ENCODE measurements at places on chromosomes 4 and X.

GRCh38 chr4:6926681-6927478 is 17.3 kb downstream of the TBC1D14 start:
- DNase-seq: peak; percentile 58

GRCh38 chrX:135695471-135695870 is 18.0 kb upstream of the CT45A1 start:
- DNase-seq: no peak

DNA sequence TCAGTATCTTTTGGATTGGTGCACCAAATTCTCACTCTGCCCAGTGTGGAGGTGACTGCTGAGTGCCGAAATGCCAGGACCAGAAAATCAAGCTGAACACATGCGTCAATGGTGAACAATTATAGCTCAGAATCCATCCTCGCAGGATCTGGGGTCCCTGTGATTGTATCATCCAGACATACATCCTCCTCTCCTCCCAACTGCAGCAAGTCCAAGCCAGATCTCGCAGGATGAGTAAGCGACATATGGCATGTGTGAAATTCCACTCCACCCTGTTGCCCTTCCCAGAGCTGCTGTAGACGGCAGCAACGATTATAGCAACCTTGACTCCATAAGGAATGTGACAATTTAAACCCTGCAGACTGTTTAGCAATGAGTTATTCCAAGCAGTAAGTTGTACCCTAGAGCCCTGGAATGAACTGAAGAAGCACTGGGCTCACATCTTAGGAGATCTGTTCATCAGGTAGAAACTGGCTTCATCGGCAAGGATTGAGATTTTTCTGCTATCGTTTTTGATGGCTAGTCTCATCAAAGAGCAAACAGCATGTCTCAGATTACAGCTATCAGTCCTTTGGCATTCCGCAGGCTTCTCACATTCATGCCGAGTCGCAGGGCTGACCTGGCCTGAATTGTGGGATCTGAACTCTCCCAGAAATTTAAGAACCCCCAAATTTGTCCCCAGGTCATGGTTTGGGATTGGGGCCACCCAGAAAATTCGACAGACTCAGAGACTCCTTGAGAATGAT is 35.5 kb upstream of the SORBS2 start:
- DNase-seq: no peak

GRCh38 chr4:186900984-186901383 is 177.3 kb upstream of the FAT1 start:
- no peak for DNase-seq

GRCh38 chr4:107452717-107453630 is 267.1 kb downstream of the PAPSS1 start:
- DNase-seq: no peak

DNA sequence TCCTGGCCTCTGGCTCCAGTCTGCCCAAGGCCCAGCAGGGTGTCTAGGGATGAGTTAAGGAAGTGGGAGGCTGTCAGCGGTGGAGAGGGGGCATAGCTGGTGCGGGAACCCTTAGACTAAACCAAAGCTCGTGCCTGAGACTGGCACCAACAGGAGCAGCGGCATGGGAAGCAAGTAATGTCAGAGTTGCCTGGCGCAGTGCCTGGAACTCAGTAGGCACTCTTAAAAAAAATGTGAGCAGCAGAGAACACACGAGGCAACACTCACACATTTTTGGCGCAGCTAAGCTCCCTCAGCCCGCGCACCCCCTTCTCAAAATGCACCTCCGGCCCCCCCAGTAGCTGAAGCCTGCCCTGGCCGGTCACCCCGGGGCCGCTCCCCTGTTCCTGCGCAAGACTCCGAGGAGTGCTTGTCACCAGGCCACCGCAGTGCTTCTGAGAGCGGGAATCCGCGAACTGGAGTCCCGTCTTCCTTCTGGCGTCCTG is 583 bp downstream of the GABRE start:
- DNase-seq: no peak

- DNase-seq: peak; percentile 48
Observed at GRCh38 chrX:71652405-71652804, 14.9 kb upstream of the LOC101059915 start.

DNA sequence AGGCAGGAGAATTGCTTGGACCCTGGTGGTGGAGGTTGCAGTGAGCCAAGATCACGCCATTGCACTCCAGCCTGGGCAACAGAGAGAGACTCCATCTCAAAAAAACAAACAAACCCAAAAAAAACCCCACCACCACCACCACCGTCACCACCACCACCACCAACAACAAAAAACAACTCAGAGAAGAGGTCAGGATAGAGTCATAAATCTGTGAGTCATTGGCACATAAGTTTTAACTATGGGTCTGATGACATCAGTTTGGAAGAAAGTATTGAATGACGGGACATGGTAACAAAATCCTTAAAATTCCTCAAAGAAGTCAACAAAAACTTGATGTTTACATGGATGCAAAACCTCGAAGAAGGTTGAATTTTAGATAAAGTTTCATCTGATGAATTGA is 288.0 kb upstream of the SFRP2 start:
- no peak for DNase-seq

DNA sequence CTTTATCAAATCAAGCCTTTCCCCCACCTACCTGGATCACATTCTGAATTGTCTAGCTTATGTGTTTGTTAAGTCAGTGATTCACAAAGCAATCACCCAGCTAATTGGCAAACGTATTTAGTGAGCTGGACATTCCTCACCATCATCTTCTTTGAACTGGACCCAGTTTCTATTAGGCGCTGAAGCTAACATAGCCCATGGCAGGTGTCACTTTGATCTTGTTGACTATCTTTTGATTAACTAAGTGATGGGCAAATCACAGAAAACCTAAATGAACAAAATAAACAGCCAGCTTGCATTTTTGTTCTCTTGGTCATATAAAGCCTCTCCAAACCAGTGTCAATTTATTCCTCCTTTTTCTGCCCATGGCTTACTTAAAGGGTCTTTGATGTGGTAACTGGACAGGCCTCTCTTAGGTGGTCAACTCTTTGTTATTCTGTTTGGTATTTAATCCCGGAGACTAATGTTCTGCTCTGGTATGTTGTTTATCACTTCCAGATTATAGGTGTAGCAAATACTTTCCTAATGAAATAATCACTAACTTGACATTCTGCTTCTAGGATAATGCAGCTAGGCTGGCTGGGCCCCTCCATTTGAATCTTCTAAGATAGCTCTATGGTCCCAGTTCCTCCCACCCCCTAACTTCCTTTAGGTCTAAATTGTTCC is 105.3 kb upstream of the SMIM10 start:
- no peak for DNase-seq

- no peak for DNase-seq
Observed at GRCh38 chr4:80112236-80112635, 39.2 kb upstream of the ANTXR2 start.

GRCh38 chrX:20227116-20227515 is 39.6 kb downstream of the RPS6KA3 start:
- DNase-seq: no peak

DNA sequence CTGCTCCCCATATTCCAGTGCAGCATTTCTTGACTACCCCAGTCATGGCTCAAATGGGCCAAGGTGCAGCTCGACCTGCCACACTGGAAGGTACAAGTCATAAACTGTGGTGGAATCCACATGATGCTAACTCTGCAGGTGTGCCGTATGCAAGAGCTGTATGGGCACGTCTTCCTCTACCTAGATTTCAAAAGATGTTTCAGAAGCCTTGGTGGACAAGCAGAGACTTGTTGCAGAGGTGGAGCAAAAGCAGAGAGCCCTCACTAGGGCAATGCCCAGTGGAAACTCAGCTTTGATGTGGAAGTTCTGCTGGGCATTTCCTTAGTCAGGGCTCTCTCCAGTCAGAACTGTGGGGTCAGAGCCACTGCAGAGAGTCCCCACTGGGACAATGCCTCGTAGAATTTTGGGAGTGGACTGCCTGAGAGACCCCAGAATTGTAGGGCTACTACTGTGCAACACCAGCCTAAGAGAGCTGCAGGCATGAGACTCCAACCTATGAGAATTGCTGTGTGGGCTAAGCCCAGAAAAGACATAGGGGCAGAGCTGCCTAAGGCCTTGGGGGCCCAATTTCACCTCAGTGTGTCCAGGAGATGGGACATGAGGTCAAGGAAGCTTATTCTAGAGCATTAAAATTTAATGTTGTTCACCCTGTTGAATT is 65.7 kb downstream of the BEX3 start:
- no peak for DNase-seq

- DNase-seq: no peak
Observed at GRCh38 chr4:25878676-25879075, 15.9 kb upstream of the SEL1L3 start.

- DNase-seq: no peak
Observed at GRCh38 chrX:39204945-39205344, 403.7 kb downstream of the MID1IP1 start.

GRCh38 chrX:97845451-97845850 is 961.7 kb downstream of the RPA4 start:
- DNase-seq: no peak

- peak; percentile 80 for DNase-seq
Observed at GRCh38 chr4:39032218-39033085, at the start of gene TMEM156. Gene TMEM156, minus strand, starts transcription at chr4:39032409. Its CDS starts 96 bp downstream, at chr4:39032313.

Measured in central memory CD4-positive, alpha-beta T cell (primary cell).